ENCODE measurements at places on chromosomes 6 and 20.

DNA sequence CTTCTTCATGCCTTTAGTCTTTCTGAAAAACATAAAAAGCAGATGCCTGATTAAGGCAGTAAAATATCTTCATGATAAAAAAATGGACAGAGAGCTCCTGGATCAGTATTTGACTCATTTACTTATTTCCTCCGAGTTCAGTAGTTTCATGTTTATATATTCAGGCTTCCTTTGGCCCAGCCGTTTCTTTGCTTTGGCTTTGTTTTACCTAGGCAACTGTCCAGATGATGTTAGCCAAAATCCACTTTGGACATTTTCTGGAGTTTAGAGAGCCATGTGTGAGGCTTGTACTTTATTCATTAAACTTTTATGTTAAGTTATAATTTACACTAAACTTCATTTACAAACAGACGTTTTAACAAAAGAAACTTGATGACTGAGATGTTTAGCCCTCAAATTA, 307.1 kb upstream of the RSPO3 start:
- peak; percentile 47 for DNase-seq

- DNase-seq: no peak
Measured at GRCh38 chr20:13102694-13103093, 93.9 kb downstream of the SPTLC3 start.

GRCh38 chr6:70110126-70111022, 192.5 kb downstream of the COL9A1 start:
- peak; percentile 78 for DNase-seq

- DNase-seq: no peak
Measured at GRCh38 chr20:3223994-3224680, 14.8 kb downstream of the ITPA start.

DNA sequence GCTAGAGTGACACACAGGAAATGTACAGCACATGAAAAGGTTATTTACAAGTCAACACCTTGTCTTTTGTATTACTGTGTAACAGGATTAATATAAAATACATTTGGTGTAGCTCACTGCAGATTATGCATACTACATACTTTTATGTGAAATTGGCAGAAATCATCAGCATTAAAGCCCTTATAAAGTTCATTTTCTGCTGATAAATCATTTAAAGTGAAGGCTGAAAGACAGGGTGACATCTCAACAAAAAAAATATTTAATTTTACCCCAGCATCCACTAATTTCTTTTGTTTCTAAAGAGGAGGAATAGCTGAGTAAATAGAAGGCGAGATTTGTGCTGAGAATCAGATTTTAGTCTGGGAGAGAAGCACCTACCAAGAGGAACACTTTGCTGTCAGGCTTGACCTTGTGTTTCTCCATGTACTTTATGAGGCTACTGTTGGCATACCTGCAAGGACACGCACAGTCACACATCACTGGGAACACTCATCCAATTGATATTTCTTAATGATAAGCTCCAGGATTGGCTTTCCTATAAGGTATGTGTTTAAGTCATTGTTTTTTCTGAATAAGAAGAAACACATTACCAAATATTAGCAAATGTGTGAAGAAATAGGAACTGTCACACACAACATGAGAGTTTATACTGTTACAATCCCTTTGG, 146.6 kb upstream of the SLC22A16 start:
- DNase-seq: no peak

DNA sequence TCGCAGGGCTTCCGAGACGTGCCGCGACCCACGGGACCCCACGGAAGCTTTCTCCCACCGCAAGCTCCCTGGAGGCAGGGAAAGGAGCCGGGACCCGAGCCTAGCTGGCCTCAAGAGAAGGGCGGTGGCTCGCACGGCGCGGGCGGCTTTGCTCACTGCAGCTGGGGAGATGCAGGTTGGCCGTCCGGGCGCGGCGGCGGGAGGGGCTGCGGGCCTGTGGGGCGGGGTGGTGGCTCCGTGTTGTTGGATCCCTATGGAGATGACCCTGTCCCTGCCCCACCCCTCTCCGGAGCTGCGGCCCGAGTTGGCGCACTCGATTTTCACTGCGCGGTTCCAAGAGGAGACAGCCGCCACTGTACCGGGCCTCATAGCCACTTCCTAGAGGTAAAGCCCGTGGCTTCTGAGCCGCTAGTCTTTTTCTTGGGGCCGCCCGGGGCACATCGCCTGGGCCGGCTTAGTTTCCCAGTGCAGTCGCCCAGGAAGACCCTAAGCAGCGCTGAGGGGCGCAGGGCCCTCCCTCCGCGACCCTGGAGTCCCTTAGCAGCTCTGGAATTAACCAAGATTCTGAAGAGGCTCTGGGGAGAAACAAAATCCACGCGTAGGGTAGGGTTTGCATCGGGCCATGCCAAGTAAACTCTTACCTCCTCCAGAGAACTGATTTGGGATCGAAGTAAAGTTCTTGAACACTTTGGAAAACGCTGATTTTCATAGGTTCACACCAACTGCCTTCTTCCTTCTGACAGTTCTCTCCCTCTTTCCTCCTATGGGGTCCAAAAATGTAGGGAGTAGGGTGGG, at the start of gene ECT2L:
ECT2L (plus strand) TSS at position 279 of the 795 bp plus-strand sequence. CDS start 17,188 bp downstream, outside the sequence.
- peak; percentile 10 for DNase-seq

DNA sequence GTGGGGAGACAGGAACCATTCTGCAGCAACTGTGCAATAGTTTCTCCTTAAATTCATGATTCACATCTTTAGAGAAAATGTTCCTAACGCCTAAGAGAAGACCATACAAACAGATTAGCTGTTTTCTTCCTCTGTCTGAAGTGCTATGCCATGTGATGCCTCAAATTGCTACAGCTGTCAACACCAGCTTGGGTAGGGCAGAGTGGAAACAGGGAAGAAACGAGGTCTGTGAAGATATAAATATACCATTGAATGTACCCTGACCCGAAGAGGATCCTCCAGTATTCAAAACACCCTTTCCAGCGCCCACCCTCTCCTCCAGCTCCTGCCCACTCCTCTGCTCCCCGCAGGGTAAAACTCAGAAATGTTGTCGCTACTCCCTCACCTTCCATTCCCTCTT, 40.3 kb upstream of the PRND start:
- no peak for DNase-seq

- DNase-seq: peak; percentile 30
Measured at GRCh38 chr6:25499615-25500235, 152.3 kb upstream of the SCGN start.

GRCh38 chr6:160300076-160300695, 41.6 kb upstream of the SLC22A2 start:
- no peak for DNase-seq

GRCh38 chr20:2616634-2617033, 35.8 kb upstream of the NOP56 start:
- no peak for DNase-seq
